ENCODE measurements at places on chromosomes 6 and 20.

- DNase-seq: no peak
Measured at GRCh38 chr6:111534231-111534751, 51.3 kb upstream of the REV3L start.

DNA sequence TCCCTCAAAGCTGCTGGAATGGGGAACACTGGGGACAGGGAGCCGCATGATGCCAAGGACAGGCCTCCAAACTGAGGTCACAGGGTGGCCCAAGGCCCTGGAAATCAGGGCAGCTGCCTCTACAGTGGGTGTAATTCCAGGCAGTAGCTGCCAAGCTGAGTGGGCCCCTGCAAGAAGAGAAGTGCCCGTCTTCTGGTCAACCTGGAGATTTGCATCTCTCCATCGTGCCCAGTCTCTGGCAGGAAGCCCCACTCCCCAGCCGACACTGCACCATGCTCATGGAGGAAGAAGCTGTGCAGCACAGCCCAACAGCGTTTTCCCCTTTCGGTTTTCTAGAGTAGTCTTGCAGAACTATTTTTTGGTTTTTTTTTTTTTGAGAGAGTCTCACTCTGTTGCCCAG, 2.2 kb upstream of the FAM209A start:
- DNase-seq: no peak

DNA sequence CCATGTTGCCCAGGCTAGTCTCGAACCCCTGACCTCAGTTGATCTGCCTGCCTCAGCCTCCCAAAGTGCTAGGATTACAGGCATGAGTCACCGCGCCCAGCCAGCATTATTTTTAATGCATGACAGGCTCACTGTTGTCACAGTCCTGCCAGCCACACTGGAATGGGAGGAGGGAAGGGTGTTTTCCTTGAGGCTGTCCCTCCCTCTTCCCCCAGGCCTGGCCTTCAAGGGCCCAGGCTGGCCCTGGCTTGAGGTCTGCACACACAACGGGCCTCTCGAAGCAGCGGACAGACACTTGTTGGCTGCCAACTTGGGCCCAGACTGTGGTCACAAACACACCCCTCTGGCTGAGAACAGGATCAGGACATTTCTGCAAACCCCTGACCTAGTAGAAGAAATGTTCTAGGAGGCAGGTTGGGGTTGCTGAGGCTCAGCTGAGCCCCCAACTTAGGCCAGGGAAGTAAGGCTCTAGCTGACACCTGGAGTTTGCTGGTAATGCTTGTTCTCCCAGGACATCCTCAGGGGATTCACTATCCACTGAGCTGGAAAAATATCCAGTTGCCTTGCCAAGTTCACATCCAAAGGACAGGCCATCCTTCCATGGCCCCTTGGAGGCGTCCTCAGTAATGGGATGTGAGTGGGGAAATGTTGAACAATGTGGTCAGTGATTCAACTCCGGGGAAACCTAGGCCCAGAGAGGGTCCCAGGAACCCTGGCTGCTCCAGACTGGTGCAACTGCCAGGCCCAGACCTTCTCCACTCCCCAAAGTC, 9.9 kb downstream of the SNTA1 start:
- no peak for DNase-seq

- no peak for DNase-seq
Measured at GRCh38 chr6:17856306-17856705, 131.1 kb downstream of the KIF13A start.

GRCh38 chr6:17101422-17102257, at the start of gene STMND1:
STMND1 (plus strand) TSS chr6:17102050; CDS start chr6:17102258, 208 bp downstream.
- peak; percentile 33 for DNase-seq

DNA sequence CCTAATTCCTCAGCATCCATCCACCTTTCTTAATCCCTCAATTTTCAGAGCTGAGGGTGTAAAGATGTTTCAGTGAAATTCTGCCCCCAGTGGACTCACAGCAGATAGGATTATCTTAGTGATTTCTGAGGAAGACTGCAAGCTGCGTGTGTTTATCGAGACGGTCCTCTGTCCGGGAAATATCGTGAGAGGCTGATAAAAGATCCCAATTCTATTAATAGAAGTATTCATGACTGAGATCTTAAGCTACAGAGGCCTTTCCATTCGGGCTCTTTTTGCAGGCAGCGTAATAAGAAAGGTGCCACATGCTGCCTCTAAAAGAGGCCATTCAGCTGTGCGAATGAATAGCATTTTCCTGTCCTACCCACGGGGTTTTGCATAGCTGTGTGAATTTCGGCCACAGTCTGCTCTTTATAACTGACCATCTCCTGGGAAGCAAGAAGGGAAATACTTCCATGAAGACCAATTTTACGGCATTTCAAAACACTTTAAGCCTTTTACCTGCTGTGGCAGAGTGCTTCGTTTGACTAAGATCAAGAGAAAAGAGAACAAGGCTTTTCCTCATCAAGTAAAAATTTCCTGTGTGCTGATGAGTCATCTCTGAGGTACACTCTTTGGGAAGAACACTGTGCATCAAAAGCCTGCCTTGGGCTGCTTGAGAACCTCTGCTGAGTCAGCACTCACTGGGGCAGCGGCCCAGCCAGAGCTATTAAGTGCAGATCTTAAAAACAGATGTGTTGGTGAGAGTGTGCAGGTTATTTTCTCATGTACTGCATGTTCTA, 208.8 kb downstream of the ARHGAP18 start:
- DNase-seq: no peak

DNA sequence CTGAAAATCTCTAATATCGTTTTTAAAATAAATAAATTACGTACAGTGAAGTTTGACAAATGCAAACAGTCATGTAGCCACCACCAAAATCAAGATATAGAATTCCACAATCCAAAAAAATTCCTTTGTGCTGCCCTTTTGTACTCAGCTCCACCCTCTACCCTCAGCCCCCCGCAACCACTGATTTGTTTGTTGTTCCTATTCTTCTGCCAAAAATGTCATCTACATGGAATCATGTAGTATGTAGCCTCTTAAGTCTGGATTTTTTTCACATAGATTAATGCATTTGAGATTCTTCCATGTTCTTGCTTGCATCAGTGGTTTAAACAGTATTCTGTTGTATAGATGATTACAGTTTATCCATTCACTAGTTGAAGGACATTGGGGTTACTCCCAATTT, 8.5 kb upstream of the REPS1 start:
- no peak for DNase-seq

DNA sequence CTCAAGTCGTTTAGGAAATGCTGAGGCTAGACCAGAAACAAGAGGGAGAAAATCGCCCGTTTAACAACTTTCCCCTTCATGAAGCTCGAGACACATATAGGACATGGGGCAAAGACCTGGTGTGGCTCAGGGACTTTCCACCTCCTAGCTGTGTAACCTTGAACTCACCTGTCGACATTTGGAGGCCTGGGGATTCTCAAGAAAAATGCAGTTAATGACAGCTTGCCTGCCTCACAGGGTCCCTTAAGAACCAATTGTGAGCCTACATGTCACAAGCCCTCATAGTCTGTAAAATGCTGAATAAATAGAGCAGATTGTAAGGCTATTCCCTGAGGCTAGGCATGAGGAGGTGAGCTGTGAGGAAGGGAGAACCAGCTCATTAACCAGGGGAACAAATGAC, 35.1 kb downstream of the MGME1 start:
- DNase-seq: no peak

DNA sequence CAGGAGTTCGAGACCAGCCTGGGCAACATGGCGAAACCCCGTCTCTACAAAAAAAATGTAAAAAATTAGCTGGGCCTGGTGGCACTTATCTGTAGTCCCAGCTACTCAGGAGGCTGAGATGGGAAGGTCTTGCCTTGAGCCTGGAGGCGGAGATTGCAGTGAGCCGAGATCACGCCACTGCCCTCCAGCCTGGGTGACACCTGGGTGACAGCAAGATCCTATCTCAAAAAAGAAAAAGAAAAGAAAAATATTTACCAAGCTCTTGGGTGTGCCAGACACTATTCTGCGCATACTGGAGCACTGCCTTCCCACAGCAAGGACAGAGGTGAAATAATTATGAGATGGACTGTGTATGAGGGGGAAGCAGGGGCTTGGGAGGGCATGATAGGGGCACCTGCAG, 19.6 kb downstream of the POFUT1 start:
- no peak for DNase-seq

GRCh38 chr6:122831511-122831910, 42.5 kb downstream of the SMPDL3A start:
- no peak for DNase-seq

DNA sequence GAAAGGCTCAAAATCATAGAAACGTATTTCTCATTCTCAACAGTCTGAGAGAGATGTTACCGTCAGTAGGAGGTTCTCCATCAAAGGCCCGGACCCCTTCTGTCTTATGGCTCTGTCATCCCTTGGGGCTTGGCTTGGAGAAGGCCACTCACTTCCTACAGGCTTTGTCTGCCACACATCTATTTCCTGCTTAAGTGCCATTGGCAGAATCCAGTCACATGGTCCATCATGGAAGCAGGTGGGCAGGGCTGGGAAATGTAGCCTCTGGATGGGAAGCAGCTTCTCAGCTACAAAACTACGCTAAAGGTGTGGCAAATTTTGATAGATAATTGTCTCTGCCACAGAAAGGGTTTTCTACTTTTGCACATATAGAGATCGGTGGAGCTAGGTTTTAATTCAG, 12.6 kb upstream of the ZFP64 start:
- DNase-seq: no peak

- DNase-seq: no peak
Measured at GRCh38 chr6:158780988-158781691, 38.0 kb downstream of the EZR start.

GRCh38 chr6:159130846-159131245, 38.4 kb upstream of the FNDC1 start:
- DNase-seq: no peak

DNA sequence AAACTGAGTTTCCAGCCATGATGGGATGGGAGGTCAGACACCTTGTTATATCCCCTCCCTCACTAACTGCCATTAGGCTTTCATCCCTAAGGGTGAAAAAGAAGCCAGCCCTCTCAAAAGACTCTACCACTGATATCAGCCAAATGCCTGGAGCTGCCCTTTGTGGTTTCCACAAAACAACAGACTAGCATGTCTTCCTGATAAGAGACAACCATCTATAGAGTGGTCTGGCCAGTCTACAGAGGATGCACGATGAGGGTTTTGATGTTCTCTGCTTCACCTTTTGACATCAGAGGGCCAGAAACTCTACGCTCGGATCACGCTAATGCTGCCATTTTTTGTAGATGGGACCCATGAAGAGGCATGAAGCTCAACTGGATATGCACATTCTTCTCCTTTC, 61.7 kb upstream of the ARHGAP18 start:
- no peak for DNase-seq

GRCh38 chr6:160221423-160221822, 37.2 kb downstream of the SLC22A2 start:
- no peak for DNase-seq

- no peak for DNase-seq
Measured at GRCh38 chr6:109612268-109612667, 78.7 kb downstream of the AK9 start.

DNA sequence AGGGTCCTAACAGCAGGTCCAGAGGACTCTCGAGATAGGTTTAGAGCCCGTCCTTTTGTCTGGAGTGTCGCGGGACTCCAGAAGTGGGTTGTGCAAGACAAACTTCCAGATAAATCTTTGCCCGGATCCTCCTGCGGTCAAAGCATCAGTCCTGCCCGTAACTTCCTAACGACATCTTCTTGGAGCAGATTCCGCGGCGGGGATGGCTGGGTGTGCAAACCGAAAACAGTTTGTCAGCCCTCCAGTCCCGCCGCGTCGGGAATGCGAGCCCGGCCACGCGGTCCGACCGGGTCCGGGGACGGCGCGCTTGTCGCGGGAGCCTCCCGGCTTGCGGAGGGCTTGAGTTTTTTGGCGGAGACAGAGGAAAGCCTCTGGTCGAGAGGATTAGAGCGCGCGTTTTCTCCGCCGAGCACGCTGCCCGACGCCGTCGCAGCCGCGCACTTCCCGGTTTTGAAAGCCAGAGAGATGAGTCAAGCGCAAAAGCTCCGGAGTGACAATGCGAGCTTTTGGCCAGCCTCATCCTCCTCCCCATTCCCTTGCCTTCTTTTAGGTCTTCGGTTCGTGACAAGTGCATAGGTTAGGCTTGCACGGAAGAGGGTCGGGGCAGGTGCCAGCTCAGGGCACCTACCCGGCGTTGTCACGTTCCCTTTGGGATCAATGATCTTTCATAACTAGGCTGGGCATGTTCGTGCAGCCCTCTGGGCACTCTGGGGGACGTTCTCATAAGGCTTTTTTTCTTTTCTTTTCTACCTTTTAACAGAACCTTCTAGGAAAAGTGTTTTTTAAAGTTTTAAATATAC, 91.3 kb upstream of the PRDM1 start:
- peak; percentile 65 for DNase-seq

- no peak for DNase-seq
Measured at GRCh38 chr6:3868544-3868943, 19.4 kb downstream of the FAM50B start.

DNA sequence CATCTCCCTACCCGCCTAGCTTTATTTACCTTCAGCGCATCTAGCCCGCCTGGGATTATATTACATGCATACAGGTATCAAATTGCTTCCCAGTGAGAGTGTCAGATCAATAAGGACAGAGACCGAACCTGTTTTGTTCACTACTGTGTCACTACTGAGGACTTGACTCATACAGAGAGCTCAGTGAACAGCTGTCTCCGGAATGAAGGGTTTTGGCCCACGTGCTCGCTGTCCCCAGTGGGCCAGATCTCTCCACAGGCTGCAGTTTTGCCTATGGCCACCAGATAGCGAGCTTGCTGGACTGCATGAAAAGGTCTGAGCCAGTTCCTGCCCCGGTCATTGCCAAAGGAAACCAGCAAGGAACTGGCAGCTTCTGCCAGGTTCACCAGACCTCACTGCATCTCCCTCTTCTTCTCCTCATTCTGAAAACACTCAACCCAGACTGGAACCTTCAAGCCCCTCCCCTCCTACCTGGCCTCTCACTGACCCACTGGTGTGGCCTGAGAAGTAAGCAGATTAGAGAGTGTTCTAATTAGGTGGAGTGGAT, 150.8 kb downstream of the ZMYND8 start:
- DNase-seq: peak; percentile 78

DNA sequence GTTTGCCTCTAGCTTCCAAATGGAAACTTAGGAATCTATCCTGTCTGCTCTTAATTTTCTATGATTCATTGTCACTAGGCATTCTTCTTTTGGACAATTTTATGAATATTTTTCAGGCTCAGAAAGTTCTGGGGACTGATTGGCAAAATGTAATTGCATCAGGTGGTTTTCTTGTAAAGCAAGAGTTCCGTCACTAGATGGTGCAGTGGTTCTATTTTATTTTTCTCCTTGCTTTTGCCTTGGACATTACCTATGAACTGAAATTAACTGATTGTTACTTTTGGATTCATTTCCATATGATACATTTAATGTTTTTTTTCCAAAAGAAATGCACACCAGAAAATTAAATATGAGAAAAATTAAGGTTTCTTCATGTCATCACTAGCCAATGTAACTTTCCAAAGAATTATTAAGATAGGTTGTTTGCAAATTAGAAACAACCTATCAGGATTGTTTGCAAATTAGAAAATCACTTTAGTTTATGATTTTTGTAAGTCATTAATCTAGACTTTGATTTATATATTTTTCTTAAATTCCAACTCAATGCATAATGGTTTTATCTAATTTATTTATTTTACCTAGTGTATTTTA, 48.0 kb downstream of the TMEM170B start:
- no peak for DNase-seq

- DNase-seq: no peak
Measured at GRCh38 chr6:25968769-25969168, 6.2 kb downstream of the TRIM38 start.

- peak; percentile 70 for DNase-seq
Measured at GRCh38 chr6:101402622-101403031, 9.1 kb downstream of the GRIK2 start.

- no peak for DNase-seq
Measured at GRCh38 chr20:9021216-9021615, 47.7 kb upstream of the PLCB4 start.

- DNase-seq: no peak
Measured at GRCh38 chr20:420166-420620, 12.1 kb downstream of the RBCK1 start.

Data from WTC11 (cell line).